Aorta (tissue), 5 donors: ENCODE measurements at places on chromosomes 13 and 19.

- H3K36me3 ChIP-seq: no peaks in the 10 kb centered on the region
- H3K27me3 ChIP-seq: no peaks in the 10 kb centered on the region
- H3K4me3 ChIP-seq: no peak overlapping the region
- no peak overlapping the region for H3K27ac ChIP-seq
- DNase-seq: no peak
Observed at GRCh38 chr19:46828484-46828883, 22.2 kb downstream of the AP2S1 start.

DNA sequence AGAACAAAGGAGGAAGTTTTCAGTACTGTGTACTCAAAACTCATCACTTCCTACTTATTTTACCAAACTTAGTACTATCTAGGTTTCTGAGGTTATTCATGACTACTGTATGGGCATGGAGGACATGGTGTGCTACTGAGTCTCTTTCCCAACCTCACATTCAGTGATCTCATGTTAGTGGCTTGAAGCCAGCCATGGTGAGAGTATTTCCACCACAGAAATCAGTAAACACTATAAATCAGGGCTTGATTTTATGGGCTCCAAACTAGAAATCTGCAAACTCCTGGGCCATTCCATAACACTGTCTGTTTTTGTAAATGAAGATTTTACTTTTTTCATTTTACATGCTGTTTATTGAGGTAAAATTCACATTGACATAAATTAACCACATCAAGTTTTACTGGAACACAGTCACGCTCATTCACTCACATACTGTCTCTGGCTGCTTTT lies 19.7 kb downstream of the MED26 start:
- no peak overlapping the region for H3K27ac ChIP-seq
- no peaks in the 10 kb centered on the region for H3K36me3 ChIP-seq
- no peak overlapping the region for H3K4me3 ChIP-seq
- no peaks in the 10 kb centered on the region for H3K27me3 ChIP-seq
- H3K4me1 ChIP-seq: no peaks in the 10 kb centered on the region

- no peak overlapping the region for H3K27ac ChIP-seq
- H3K27me3 ChIP-seq: no peaks in the 10 kb centered on the region
- H3K4me3 ChIP-seq: no peak overlapping the region
- H3K36me3 ChIP-seq: no peaks in the 10 kb centered on the region
Observed at GRCh38 chr19:31448221-31448657, 99.0 kb upstream of the TSHZ3 start.

DNA sequence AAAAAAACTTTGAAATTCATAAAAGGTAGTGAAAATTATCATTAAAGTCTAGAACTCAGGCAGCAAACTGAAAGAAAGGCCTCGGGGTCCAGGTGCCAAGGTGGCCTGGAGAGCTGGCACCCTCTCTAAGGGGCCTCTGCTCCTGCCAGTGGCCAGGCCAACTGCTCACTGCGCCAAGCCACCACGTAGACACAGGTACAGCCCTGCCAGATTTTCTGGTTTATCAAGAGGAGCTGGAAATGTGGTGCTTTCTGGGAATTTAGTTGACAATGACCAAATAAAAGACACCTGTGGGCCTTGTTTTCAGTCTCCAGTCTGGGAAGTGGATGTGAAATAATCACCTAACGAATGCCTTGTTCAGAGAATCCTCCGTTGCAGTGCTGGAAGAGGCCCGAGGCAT lies 22.8 kb downstream of the ZNF574 start:
- no peaks in the 10 kb centered on the region for H3K27me3 ChIP-seq
- DNase-seq: no peak
- no peak overlapping the region for H3K27ac ChIP-seq
- no peaks in the 10 kb centered on the region for H3K36me3 ChIP-seq

- H3K4me3 ChIP-seq: no peak overlapping the region
- H3K27ac ChIP-seq: no peak overlapping the region
- no peaks in the 10 kb centered on the region for H3K36me3 ChIP-seq
Observed at GRCh38 chr13:85277748-85278147, 521.5 kb downstream of the SLITRK6 start.

DNA sequence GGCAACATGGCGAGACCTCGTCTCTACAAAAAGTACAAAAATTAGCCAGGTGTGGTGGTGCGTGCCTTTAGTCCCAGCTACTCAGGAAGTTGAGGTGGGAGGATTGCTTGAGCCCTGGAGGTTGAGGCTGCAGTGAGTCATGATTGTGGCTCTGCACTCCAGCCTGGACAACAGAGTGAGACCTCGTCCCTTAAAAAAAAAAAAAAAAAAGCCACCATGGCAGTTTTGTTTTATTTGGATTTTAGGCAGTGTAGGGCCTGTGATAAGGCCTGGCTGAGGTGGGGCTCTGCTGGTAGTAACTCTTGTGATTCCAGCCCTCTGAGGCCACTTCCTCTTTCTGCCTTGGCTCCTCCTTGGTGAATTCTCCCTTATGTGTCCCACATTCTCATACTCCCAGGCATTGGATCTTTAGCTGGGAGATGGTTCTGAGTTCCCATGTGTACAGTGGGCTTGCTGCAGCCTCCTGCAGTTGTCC lies 39.2 kb downstream of the GATAD2A start:
- peak overlapping the region; percentile 73 for H3K27ac ChIP-seq
- no peaks in the 10 kb centered on the region for H3K4me1 ChIP-seq
- no peaks in the 10 kb centered on the region for H3K36me3 ChIP-seq

DNA sequence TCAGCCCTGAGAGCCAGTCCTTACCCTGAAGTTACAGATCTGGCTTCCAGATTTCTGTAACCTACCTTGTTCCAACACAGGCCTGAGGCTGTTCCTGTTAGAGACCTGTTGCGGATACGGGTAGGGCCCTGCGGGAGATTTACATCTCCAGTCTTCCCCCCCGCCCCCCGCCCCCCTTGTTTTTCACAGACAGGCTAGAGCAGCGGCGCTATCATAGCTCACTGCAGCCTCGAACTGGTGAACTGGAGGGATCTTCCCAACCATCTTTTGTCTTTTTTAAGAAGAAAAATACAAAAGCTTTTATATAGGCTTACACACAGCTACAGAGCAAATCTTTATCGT lies 10.6 kb upstream of the CEACAM21 start:
- H3K36me3 ChIP-seq: no peaks in the 10 kb centered on the region
- no peak for DNase-seq
- no peaks in the 10 kb centered on the region for H3K27me3 ChIP-seq

- H3K27ac ChIP-seq: no peak overlapping the region
- no peak for DNase-seq
- no peaks in the 10 kb centered on the region for H3K4me1 ChIP-seq
- H3K4me3 ChIP-seq: no peak overlapping the region
- H3K27me3 ChIP-seq: no peaks in the 10 kb centered on the region
Observed at GRCh38 chr19:40592170-40592569, 9.0 kb upstream of the LTBP4 start.

DNA sequence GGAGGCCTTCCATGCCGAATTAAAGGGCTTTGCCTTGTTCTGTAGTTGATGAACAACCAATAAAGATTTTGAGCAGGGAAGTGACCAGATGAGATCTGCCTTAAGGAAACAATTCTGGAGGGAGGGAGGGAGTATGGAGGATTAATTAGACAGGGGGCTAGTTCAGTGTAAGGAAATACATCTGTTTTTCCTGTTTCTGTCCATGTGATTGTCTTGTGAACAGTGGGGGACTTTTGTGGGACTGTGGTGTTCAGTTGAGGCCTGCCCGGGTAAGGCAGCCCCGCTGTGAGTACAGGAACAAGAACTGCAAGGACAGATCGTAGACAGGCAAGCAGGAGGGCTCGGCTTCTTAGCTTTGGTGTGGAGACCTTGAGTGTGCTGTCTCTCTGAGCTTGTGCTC lies 59.0 kb downstream of the DGKH start:
- H3K36me3 ChIP-seq: no peaks in the 10 kb centered on the region
- no peaks in the 10 kb centered on the region for H3K4me1 ChIP-seq
- H3K4me3 ChIP-seq: no peak overlapping the region
- no peak for DNase-seq

DNA sequence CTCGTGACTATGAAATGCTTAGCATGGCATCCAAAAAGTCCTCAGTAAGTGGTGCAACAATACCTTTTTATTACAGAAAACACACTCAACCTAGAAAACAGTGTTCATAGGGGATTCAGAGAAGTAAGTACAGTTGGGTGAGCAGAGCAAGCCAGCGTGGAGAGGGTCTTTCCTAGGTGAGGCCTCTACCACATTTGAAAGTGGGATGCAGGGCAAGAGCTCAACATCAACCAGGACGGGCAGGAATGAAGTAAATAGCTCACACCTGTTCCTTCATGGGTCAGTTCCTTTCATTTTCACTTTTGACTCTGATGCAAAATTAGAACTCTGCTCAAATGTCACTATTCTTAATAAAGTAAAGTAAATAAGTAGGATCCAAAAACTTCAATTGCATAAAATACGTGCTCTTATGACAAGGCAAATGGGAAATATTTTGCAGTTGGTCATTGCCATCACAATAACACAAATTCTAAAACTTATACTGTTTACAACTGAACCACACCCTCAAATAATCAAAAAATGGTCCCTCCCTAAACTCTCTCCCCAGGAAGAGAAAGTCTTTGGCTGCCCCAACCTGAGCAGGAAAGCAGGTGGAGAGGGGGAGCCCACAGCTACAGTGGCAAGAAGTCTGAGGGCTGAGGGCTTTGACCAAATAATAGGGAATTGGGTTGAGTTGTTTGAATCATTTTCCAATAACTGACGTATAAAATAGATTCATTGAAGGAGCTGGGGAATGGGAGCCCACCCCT lies 20.2 kb downstream of the CHAMP1 start:
- no peaks in the 10 kb centered on the region for H3K4me1 ChIP-seq
- no peak overlapping the region for H3K27ac ChIP-seq
- H3K27me3 ChIP-seq: no peaks in the 10 kb centered on the region
- H3K36me3 ChIP-seq: peaks cover 2% of the 10 kb centered on the region
- DNase-seq: no peak

DNA sequence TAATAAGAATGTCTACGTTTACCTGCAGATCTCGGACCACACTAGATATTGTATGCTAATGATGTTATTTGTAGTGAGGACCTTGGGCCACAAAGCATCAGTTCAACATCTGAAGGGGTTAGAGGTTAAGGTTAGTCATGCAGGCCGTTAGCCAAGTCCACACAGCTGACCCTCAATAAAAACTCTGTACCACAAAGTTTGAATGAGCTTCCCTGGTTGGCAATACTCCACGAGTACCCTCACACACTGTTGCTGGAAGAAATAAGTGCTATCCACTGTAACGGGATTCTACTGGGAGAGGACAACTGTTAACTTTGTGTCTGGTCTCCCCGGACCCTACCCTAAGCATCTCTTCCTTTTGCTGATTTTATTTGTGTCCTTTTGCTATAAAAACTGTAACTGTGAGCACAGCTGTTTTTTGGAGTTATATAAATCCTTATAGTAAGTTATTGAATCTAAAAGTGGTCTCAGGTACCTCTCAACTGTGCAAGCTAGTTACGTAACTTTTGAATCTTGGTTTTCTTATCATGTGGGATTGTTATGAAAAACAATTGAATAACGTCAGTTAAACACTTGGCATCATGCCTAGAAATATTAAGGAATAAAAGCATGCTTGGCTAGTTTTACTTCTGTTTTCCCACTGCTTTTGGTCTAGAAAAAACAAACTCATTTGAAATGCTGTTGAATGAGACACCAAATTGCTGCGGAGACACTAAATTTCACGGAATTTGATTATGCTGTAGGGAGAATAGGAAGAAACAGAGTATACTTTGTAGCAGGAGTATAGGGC lies 181.5 kb downstream of the DNAJC3 start:
- no peak overlapping the region for H3K4me3 ChIP-seq
- no peak for DNase-seq
- H3K4me1 ChIP-seq: no peaks in the 10 kb centered on the region
- no peaks in the 10 kb centered on the region for H3K27me3 ChIP-seq
- H3K27ac ChIP-seq: no peak overlapping the region
- H3K36me3 ChIP-seq: no peaks in the 10 kb centered on the region
